ENCODE measurements at places on chromosomes 13 and 19. TPM values are rescaled to one million over a fixed set of nuclear protein-coding genes. Genes with fewer than 3 reads are reported as not detected.

ZNF649 gene
- 33.5 TPM for total RNA-seq

DNA sequence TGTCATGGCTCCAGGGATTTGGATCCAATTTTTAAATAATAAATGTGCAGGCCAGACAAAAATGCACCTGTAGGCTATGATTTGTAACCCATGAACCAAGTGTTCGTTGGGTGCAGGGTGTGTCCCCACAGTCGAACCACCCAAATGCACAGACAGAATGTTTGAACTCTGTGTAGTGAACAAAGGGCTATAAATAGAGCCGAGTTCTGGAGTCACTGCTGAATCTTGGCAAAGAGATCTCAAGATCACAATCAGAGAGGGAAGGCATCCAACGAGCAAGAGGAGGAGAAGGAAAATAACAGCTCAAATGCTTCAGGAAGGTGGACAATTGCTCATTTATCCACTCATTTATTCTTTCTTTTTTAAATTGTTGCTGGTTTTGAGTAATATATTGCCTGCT lies 547.9 kb downstream of the FGF9 start:
- H3K4me1 ChIP-seq: no peaks in the 10 kb centered on the region
- DNase-seq: peak; percentile 32
- no peak overlapping the region for H3K27ac ChIP-seq
- H3K4me3 ChIP-seq: no peak overlapping the region

- H3K4me3 ChIP-seq: no peak overlapping the region
- no peak for DNase-seq
- no peaks in the 10 kb centered on the region for H3K27me3 ChIP-seq
- no peak overlapping the region for H3K27ac ChIP-seq
- H3K36me3 ChIP-seq: no peaks in the 10 kb centered on the region
Measured at GRCh38 chr13:34869696-34870095, 72.4 kb upstream of the NBEA start.

CPB2 gene
- 0.85 TPM for total RNA-seq

DNA sequence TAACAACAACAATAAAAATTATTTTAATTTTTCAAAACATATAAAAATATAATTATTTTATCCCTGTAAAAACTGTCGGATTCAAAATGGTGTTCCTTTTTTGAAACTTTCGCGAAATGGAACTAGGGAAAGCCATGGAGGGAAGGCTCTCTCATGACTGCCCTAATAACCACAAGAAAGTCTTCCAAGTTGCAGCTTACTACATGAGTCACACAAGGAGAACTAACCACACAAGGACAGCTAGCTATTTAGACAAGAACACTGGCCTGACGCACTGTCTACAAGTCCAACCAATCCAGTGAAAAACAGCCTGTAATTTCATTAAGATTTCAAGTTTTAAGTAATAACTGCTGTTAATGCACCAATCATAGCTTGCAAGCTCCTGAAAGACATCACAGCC lies 319.2 kb upstream of the PCDH9 start:
- H3K27ac ChIP-seq: no peak overlapping the region
- no peaks in the 10 kb centered on the region for H3K4me1 ChIP-seq
- H3K36me3 ChIP-seq: no peaks in the 10 kb centered on the region
- H3K27me3 ChIP-seq: no peaks in the 10 kb centered on the region
- no peak for DNase-seq
- no peak overlapping the region for H3K4me3 ChIP-seq

- H3K27me3 ChIP-seq: no peaks in the 10 kb centered on the region
- peaks cover 5% of the 10 kb centered on the region for H3K4me1 ChIP-seq
- H3K36me3 ChIP-seq: no peaks in the 10 kb centered on the region
- peak; percentile 32 for DNase-seq
- peak overlapping the region; percentile 61 for H3K4me3 ChIP-seq
Measured at GRCh38 chr19:24033963-24034342, 53.0 kb upstream of the ZNF254 start.

CDX2 gene
- 0.34 TPM for total RNA-seq

DNA sequence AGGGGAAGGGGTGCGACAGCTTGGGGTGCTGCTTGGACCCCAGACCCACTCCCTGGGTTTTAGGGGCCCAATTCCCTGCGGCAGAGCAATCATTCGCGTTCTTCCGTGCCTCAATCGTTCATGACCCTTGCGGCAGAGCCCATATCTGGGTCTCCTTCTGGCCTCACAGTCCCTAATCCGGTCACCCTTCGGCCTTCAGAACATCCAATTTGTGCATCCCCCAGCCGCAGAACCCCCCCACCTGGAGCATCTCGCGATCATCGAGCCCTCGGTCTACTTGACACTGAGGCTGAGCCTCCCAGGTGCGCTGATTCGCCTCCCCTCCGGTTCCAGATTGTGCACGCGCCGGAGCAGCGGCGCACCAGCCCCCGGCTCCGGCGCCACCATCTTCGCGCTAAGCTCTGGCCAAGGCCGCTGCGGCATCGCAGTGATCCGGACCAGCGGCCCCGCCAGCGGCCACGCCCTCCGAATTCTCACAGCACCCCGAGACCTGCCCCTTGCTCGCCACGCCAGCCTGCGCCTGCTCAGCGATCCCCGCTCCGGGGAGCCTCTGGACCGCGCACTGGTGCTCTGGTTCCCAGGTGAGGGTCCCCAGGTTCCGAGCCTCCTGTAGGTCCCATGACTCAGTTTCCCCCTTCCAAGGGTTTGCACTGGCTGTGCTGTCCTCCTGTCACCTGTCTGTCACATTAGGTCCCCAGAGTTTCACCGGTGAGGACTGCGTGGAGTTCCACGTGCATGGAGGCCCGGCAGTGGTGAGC lies 501 bp downstream of the GTPBP3 start:
- peak overlapping the region; percentile 66 for H3K4me3 ChIP-seq
- H3K27me3 ChIP-seq: no peaks in the 10 kb centered on the region
- DNase-seq: no peak
- no peaks in the 10 kb centered on the region for H3K36me3 ChIP-seq

PSG6 gene
- not detected for total RNA-seq

SIGLEC14 gene
- 8.0 TPM for total RNA-seq

ACP7 gene
- total RNA-seq: not detected

CCDC70 gene
- total RNA-seq: 11.5 TPM

LGALS4 gene
- total RNA-seq: 3.7 TPM

SCGB2B2 gene
- total RNA-seq: 6.3 TPM

DNA sequence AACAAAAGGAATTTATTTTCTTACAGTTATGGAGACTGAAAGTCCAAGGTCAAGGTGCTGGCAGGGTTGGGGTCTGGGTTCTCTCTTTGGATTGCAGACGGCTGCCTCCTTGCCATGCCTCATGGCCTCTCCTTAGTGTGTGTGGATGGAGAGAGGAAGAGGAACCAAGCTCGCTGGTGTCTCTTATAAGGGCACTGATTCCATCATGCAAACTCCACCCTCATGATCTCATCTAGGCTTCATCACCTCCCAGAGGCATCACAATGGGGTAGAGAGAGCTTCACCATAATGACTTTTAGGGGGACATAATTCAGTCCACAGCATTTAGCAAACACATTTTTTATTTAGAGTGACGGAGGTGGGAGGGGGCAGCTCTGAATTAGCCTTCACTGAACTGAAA lies 104.9 kb upstream of the ABCC4 start:
- no peaks in the 10 kb centered on the region for H3K27me3 ChIP-seq
- no peak overlapping the region for H3K4me3 ChIP-seq
- H3K4me1 ChIP-seq: no peaks in the 10 kb centered on the region
- no peaks in the 10 kb centered on the region for H3K36me3 ChIP-seq

BRME1 gene
- total RNA-seq: 2.0 TPM

DNA sequence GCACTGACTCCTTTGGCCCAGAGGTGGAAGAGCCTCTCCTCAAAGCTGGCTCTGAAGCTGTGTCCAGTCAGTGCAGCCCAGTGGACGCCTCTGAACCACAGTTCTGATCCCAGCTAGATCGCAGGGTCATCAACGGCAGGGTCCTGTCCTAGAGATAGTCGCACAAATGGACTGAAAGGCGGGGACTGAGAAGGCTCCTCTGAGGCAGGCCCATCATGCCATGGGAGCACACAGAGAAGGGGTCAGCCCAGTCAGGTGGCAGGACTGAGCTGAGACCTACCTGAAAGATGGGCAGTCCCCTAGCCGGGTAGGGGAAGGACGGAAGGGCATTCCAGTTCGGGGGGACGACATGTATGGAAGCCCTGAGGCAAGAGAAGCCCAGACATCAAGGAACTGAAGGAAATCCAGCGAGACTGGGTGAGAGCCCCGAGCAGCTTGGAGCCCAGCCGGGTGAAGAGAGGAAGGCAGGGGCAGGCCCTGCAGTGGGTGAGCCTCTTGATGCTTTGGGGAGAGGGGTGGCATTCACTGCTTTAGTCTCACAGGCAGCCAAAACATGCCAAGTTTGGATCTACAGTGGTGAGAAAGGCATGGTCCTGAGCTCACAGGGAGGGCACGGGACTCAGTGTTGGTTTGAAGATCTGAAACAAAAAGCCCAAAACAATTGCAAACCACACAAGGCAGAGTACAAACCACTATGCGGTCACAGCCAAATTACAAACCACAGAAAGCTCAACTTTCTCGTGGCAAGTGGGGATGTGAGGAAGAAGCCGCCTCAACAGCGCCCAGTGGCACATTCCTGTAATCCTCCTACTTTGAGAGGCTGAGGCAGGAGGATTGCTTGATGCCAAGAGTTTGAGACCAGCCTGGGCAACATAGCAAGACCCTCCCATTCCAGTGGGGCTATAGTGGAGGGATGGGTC lies 10.0 kb downstream of the CALM3 start:
- no peaks in the 10 kb centered on the region for H3K4me1 ChIP-seq
- H3K36me3 ChIP-seq: peaks cover 15% of the 10 kb centered on the region

DNA sequence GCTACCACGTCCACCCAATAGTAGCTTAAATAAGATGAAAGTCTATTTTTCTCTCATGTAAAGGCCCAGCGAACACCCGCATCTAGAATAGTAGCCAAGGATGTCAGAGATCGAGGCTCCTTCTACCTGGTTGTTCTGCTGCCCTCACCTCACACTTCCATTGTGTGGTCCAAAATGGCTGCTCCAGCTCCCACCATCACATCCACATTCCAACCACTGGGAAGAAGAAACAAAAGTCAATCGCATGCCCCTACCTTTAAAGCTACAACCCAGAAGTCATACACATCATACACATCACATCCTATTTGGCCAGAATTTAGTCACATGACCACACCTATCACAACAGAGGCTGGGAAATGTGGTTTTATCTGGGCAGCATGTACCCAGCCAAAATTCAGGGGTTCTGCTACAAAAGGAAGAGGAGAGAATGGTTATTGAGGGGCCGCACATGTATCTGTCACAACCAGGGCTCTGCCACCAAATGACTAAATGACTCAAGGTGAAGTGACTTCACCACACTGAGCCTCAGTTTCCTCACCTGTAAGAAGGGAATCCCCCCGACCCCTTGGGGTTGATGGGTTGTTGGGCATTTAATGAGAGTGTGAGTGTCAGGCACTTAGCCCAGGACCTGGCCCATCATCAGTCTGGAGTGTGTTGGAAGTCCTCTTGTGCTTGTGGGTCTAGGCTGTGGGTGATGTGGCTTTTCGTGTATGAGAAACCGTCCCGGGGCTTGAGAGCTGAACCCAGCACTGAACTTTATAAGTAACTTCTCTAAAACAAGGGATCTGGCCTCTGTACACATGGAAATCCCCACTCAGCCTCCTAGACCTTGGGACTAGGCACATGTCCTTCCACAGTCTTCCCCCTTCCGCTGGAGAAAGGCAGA lies 10.2 kb upstream of the CBLC start:
- H3K36me3 ChIP-seq: no peaks in the 10 kb centered on the region
- no peak overlapping the region for H3K27ac ChIP-seq
- no peak overlapping the region for H3K4me3 ChIP-seq
- H3K27me3 ChIP-seq: no peaks in the 10 kb centered on the region
- no peaks in the 10 kb centered on the region for H3K4me1 ChIP-seq
- no peak for DNase-seq

- no peak overlapping the region for H3K27ac ChIP-seq
- no peaks in the 10 kb centered on the region for H3K4me1 ChIP-seq
- H3K27me3 ChIP-seq: no peaks in the 10 kb centered on the region
- H3K36me3 ChIP-seq: no peaks in the 10 kb centered on the region
- H3K4me3 ChIP-seq: no peak overlapping the region
- DNase-seq: no peak
Measured at GRCh38 chr13:40456397-40456953, 210.0 kb downstream of the FOXO1 start.

GRCh38 chr19:12295191-12295590 lies 508 bp upstream of the ZNF44 start:
- H3K27ac ChIP-seq: peak overlapping the region; percentile 94
- no peak for DNase-seq
- H3K4me1 ChIP-seq: no peaks in the 10 kb centered on the region
- no peaks in the 10 kb centered on the region for H3K36me3 ChIP-seq
- peak overlapping the region; percentile 97 for H3K4me3 ChIP-seq

LGALS13 gene
- total RNA-seq: not detected

GRCh38 chr13:98824376-98825160 lies 72.1 kb upstream of the SLC15A1 start:
- no peak overlapping the region for H3K27ac ChIP-seq
- no peak overlapping the region for H3K4me3 ChIP-seq
- no peaks in the 10 kb centered on the region for H3K27me3 ChIP-seq

DNA sequence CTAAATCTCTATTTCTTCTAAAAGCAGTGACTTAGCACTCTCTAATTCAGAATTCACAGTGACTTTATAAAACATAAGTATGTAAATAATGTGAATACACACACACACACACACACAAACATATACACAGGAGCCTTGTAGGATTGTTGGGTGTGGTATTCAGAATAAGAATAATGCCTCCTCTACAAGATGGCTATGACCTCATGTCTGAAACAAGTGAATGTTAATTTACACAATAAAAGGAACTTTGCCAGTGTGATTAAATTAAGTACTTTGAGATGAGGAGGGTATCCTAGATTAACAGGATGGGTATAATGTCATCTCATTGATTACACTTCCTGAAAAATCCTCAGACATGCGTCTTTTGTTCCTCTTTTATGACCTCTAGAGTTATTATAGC lies 234.6 kb downstream of the SLITRK6 start:
- no peaks in the 10 kb centered on the region for H3K27me3 ChIP-seq
- no peaks in the 10 kb centered on the region for H3K36me3 ChIP-seq
- no peak for DNase-seq
- H3K4me3 ChIP-seq: no peak overlapping the region

CD177 gene
- 77.6 TPM for total RNA-seq

- no peaks in the 10 kb centered on the region for H3K27me3 ChIP-seq
- H3K4me1 ChIP-seq: no peaks in the 10 kb centered on the region
- no peak overlapping the region for H3K27ac ChIP-seq
- DNase-seq: no peak
Measured at GRCh38 chr19:51796195-51796679, 1.3 kb downstream of the FPR3 start.

DNA sequence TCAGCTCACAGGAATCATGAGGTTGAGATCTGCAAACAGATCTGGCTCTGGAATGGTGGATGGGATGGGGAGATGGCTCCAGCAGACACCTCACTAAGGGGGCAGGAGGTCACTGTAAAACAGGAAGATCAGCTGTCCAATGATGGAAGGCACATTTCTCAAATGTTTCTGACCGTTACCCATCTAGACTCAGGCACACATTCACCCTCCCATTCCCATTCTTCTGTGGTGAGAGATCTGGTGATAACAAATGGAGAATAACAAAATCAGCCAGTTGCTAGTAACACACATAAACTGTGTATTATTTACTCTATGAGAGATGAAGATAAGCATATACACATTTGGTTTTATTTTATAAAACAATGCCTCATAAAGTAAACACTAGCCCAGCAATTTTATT lies 235.9 kb downstream of the TSHZ3 start:
- H3K4me1 ChIP-seq: no peaks in the 10 kb centered on the region
- no peaks in the 10 kb centered on the region for H3K36me3 ChIP-seq
- no peak for DNase-seq
- H3K27me3 ChIP-seq: no peaks in the 10 kb centered on the region
- no peak overlapping the region for H3K27ac ChIP-seq

GRCh38 chr19:45632468-45633196 lies 6.6 kb downstream of the EML2 start:
- DNase-seq: peak; percentile 90
- no peaks in the 10 kb centered on the region for H3K27me3 ChIP-seq
- peak overlapping the region; percentile 43 for H3K27ac ChIP-seq
- H3K4me1 ChIP-seq: no peaks in the 10 kb centered on the region
